ENCODE measurements at places on chromosomes 3 and 15. TPM values are rescaled to one million over a fixed set of nuclear protein-coding genes. Genes with fewer than 3 reads are reported as not detected.

Gene LMCD1
- 35.0 TPM for total RNA-seq

Gene SGO1
- 2.6 TPM for total RNA-seq

Gene ALPK3
- 33.4 TPM for total RNA-seq

Gene ZMAT3
- total RNA-seq: 5.2 TPM

Gene SLC9C1
- 1.0 TPM for total RNA-seq

Gene RTP1
- total RNA-seq: not detected

Gene DCUN1D1
- total RNA-seq: 11.5 TPM

Gene CFAP100
- not detected for total RNA-seq

Gene C2CD4B
- 8.4 TPM for total RNA-seq

Gene ADAMTS17
- 5.7 TPM for total RNA-seq

Gene PDZRN3
- 50.6 TPM for total RNA-seq

Gene CHST2
- 6.8 TPM for total RNA-seq

Gene RPP14
- total RNA-seq: 20.4 TPM

Gene IMPDH2
- 523 TPM for total RNA-seq

Gene P2RY14
- 1.6 TPM for total RNA-seq

Gene ABHD17C
- 3.7 TPM for total RNA-seq

Gene EPHB3
- total RNA-seq: 27.7 TPM

Gene TM4SF18
- 6.3 TPM for total RNA-seq
